ENCODE measurements at places on chromosomes 16 and 17. TPM values are rescaled to one million over a fixed set of nuclear protein-coding genes. Genes with fewer than 3 reads are reported as not detected.

GRCh38 chr17:28947639-28948038 lies 3.7 kb downstream of the PHF12 start:
- H3K36me3 ChIP-seq, result peaks cover 37% of the 10 kb centered on the region
- H3K27ac ChIP-seq, result no peak overlapping the region
- no peak for DNase-seq
- H3K27me3 ChIP-seq, result no peaks in the 10 kb centered on the region
- no peak overlapping the region for H3K4me3 ChIP-seq

- no peaks in the 10 kb centered on the region for H3K36me3 ChIP-seq
- H3K27me3 ChIP-seq, result no peaks in the 10 kb centered on the region
- no peak for DNase-seq
- no peak overlapping the region for H3K4me3 ChIP-seq
- H3K4me1 ChIP-seq, result peaks cover 15% of the 10 kb centered on the region
Observed at GRCh38 chr16:46871597-46871996, 12.6 kb upstream of the GPT2 start.

DNA sequence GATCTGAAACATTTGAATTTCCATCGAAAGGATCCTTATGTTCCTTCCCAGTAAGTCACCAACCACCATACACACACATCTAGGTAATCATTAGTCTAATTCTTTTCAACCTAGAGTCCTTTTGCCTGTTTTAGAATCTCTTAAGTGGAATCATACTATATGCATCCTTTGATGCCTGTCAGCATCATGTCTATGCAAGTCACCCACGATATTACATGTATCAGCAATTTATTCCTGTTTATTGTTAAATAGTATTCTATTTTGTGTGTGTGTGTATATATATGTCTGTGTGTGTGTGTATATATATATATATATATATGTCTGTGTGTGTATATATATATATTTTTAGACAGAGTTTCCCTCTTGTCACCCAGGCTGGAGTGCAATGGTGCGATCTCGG lies 78.9 kb upstream of the RPH3AL start:
- no peaks in the 10 kb centered on the region for H3K27me3 ChIP-seq
- no peak for DNase-seq
- H3K4me3 ChIP-seq, result no peak overlapping the region
- no peaks in the 10 kb centered on the region for H3K4me1 ChIP-seq
- no peak overlapping the region for H3K27ac ChIP-seq
- no peaks in the 10 kb centered on the region for H3K36me3 ChIP-seq

The VPS35 gene
- total RNA-seq, result 181 TPM

The LRRC75A gene
- 3.0 TPM for total RNA-seq

DNA sequence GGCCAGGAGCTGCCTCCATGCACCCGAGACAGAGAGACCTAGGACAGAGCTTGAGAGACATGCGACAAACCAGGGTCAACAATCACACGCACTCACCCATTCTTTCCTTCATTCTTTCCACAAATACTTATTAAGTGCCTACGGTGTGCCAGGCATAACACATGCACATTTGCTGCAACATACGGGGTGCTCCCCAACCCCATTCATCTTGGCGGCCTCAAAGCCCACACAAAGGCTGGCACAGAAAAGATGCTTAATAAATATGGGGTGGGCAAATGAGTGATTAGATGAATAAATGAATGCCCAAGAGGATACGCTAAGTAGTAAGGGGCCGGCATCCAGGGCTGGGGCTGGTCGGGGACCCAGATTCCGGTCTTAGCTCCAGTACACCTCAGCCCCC lies 117.9 kb downstream of the ZNF423 start:
- no peak overlapping the region for H3K4me3 ChIP-seq
- no peak overlapping the region for H3K27ac ChIP-seq
- no peak for DNase-seq

The QPRT gene
- total RNA-seq, result 7.5 TPM

DNA sequence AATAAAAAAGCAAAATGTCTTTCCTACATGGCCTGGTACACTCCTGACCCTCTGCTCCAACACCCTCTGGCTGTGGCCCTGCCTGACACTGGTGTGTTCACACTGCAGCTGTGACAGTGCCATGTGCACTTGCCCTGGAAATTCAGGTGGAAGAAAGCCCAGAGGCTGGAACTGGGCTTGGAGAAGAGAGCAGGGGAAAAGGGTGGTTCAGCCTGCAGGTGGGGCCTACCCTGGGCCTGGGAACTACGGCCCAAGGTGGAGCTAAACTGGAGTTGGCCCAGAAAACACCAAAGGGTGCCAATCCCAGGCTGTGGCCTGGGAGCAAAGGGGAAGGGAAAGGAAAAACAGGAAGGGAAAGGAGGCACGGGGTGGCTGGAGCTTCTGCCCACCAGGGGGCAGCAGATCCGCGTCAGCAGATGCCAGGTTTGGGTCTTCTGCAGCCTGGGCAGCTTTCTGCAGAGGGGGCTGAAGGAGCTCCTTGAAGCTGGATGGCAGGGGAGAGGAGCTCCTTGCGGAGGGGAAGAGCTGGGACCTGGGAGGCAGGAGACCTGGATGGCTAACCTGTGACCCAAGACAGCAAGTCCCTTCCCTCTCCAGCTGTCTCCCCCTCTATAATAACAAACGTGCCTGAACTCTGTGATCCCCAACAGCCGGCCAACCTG lies 15.4 kb upstream of the CTCF start:
- H3K27ac ChIP-seq, result peak overlapping the region; percentile 20
- H3K27me3 ChIP-seq, result no peaks in the 10 kb centered on the region
- peaks cover 60% of the 10 kb centered on the region for H3K36me3 ChIP-seq
- H3K4me3 ChIP-seq, result no peak overlapping the region

GRCh38 chr17:41456204-41456603 lies 11.0 kb downstream of the KRT32 start:
- no peaks in the 10 kb centered on the region for H3K36me3 ChIP-seq
- no peak overlapping the region for H3K4me3 ChIP-seq
- no peaks in the 10 kb centered on the region for H3K27me3 ChIP-seq
- peak; percentile 56 for DNase-seq
- no peak overlapping the region for H3K27ac ChIP-seq

DNA sequence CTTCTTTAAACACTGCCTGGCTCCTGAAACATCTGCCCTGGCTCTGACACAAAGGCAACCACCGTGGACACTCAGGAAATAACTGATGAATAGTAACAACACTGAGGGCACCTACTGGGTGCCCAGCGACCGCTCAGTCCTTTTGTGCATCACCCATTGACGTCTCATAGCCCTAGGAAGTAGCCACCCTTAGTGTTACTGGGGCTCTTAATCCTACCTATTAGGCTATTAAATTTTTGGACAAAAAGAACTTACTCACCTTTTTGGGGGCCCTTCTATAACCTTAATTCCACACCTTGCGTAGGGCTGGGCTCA lies 11.7 kb downstream of the PPL start:
- H3K27ac ChIP-seq, result peak overlapping the region; percentile 94
- H3K36me3 ChIP-seq, result peaks cover 39% of the 10 kb centered on the region
- H3K4me1 ChIP-seq, result peaks cover 36% of the 10 kb centered on the region
- peak overlapping the region; percentile 66 for H3K4me3 ChIP-seq
- H3K27me3 ChIP-seq, result no peaks in the 10 kb centered on the region

- no peaks in the 10 kb centered on the region for H3K36me3 ChIP-seq
- H3K4me1 ChIP-seq, result peaks cover 6% of the 10 kb centered on the region
- H3K27ac ChIP-seq, result no peak overlapping the region
- no peak overlapping the region for H3K4me3 ChIP-seq
- no peak for DNase-seq
- no peaks in the 10 kb centered on the region for H3K27me3 ChIP-seq
Observed at GRCh38 chr17:72998343-72998742, 94.1 kb downstream of the SLC39A11 start.

- peaks cover 45% of the 10 kb centered on the region for H3K4me1 ChIP-seq
- no peak for DNase-seq
Observed at GRCh38 chr17:27239046-27239445, 54.9 kb upstream of the WSB1 start.

DNA sequence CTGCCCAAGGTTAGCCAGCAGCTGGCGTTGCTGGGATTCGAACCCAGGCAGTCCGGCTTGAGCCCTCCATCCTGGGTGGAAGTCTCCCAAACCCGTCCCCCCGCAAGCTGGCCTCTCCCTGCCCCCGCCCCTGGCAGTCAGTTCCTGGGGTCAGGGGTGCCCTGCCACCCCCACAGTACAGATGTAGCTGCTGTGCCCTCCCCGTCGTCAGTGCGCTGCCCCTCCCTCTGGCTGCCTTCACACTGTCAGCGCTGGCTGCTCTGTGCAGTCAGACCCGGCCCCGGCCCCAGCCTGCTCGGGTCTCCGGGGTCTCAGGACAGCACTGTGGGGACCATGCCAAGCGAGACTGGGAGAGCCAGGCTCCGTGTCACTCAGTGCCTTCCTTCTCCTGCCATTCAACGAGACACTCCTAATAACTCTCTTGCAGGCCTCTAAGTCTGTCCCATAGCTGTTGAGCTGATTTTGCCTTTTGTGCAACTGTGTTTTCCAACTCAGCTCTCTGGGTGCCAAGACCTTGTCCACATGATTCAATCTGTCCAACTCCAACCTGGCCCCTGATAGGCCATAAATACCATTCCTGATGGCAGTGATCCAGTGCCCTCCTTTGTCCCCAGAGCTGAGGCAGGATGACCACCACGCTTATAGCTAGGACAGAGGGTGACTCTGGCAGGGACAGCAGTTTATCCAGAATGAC lies 55.5 kb upstream of the IL34 start:
- no peak overlapping the region for H3K4me3 ChIP-seq
- H3K4me1 ChIP-seq, result peaks cover 8% of the 10 kb centered on the region

The FOXN1 gene
- not detected for total RNA-seq

DNA sequence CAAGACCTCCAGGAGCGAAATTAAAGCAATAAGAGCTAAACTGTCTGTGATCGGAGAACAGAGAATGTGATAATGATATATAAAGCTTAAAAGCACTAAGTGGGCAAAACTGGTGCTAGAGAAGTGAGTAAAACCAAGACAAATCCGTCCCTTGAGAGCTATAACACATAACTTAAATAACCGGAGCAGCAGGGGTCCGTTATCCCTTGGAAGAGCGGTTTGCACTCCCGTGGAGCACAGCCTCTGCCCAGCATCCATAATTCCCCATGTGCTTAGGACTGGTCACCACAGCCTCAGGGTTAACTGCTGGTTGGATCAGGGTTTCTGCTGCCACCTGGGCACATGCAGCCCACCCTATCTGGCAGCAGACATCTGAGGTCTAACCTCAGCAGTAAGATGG lies 489.0 kb downstream of the NPIPA7 start:
- no peak overlapping the region for H3K4me3 ChIP-seq
- no peak for DNase-seq
- H3K27ac ChIP-seq, result no peak overlapping the region
- H3K27me3 ChIP-seq, result no peaks in the 10 kb centered on the region
- no peaks in the 10 kb centered on the region for H3K4me1 ChIP-seq

DNA sequence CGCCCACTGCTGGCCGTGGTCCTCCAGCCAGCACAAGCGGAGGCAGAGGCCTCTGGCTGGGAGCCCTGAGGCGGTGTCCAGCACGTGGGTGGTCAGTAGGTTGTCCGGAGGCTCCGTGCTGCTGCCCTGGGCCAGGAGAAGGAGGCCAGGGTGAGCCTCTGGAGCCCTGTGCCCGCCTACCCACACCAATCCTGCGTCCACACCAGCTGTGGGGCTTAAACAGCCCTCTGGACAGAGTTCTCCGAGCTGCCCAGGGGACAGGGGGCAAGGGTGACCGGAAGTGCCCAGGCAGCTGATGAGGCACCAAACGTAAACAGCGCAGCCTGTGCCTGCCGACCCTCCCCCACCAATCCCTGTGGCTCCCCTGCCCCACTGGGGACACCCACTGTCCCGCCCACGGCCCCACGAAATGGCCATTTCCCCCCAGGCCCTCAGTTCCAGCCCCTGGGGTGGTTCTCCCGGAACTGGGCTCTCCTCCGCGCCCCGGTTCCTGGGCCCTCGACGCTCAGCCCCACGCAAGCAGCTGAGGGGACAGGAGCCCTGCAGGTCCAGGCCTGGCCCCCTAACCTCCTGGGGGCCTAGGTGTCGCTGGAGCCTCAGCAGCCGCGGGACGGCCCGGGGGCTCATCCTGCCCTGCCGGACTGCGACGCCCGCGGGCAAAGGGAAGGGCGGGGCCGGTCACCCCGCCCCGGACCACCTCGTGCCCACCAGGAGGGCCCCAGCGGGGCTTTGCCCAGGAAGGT lies 27.9 kb upstream of the DBNDD1 start:
- H3K27me3 ChIP-seq, result no peaks in the 10 kb centered on the region
- peak overlapping the region; percentile 49 for H3K4me3 ChIP-seq
- H3K4me1 ChIP-seq, result peaks cover 27% of the 10 kb centered on the region
- no peak overlapping the region for H3K27ac ChIP-seq
- H3K36me3 ChIP-seq, result peaks cover 47% of the 10 kb centered on the region
- DNase-seq, result peak; percentile 52

GRCh38 chr16:54324716-54325115 lies 38.1 kb upstream of the IRX3 start:
- no peak for DNase-seq
- no peaks in the 10 kb centered on the region for H3K4me1 ChIP-seq
- H3K27me3 ChIP-seq, result peaks cover 86% of the 10 kb centered on the region
- H3K36me3 ChIP-seq, result no peaks in the 10 kb centered on the region

The NPIPA5 gene
- 18.3 TPM for total RNA-seq

GRCh38 chr16:88558457-88559442 lies 11.5 kb upstream of the ZC3H18 start:
- peaks cover 6% of the 10 kb centered on the region for H3K36me3 ChIP-seq
- H3K27ac ChIP-seq, result peak overlapping the region; percentile 61
- no peak overlapping the region for H3K4me3 ChIP-seq
- peaks cover 7% of the 10 kb centered on the region for H3K4me1 ChIP-seq
- peaks cover 90% of the 10 kb centered on the region for H3K27me3 ChIP-seq

DNA sequence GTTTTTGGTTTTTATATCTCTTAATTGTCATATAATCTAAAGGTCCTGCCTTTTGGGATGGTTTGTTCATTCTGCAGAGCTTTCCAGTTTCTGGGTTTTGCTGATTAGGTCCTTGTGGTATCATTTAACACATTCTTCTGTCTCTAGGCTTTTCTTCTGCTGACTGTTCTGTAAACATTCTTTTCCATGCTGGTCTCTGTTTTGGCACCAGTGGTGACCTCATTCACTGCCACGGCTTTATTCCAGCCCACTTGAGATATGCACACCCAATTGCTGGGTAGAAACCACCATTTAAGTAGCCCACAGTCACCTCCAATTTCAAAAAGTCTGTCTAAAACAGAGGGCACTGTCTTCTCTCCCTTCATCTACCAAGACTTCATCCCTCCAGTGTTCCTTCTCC lies 31.1 kb upstream of the COX10 start:
- no peak overlapping the region for H3K4me3 ChIP-seq
- peaks cover 5% of the 10 kb centered on the region for H3K36me3 ChIP-seq
- no peaks in the 10 kb centered on the region for H3K4me1 ChIP-seq
- no peak for DNase-seq
- H3K27me3 ChIP-seq, result no peaks in the 10 kb centered on the region

Data from Calu3 (cell line).